ENCODE measurements at places on chromosomes 5 and 9.

GRCh38 chr5:127030259-127031146 lies at the start of gene MARCHF3:
MARCHF3 (minus strand) TSS chr5:127030558; CDS start chr5:126918171, 112,387 bp downstream.
- DNase-seq: peak; percentile 97

DNA sequence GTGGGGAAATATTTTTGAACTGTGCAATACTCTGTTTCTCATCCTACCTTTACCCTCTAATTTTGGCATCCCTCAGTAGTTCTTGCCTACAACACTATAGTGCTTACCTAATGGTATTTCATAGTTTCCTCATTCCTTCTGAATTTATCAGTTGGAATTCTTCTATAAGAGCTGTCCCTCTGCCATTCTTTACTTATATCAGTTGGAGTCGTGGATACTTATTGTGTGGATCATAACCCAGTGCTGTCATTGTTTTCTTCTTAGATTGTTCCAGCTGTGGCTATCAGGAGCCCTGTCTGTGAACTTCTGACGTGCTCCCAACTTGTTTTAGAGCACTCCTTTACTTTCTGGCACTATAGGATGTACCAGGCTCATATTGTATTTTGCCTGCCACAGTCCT lies 146.1 kb upstream of the OTULINL start:
- DNase-seq: no peak

DNA sequence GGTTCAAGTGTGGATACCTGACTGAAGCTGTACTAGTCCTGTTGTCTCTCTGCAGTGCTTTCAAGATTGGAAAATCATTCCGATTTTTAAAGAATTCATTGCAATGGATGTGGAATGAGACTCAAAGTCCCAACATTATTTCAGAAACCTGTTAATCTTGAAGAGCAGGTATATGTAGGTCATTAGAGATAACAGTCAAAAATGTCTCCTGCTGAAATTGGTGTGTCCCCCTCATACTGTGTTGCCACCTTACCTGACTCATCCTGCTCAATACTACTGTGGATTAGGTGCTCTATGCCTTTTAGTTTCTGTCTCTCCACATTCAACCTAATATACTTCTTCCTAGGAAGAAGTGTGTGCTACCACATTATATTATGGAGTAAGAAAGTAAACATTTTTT lies 91.1 kb upstream of the NR3C1 start:
- no peak for DNase-seq

DNA sequence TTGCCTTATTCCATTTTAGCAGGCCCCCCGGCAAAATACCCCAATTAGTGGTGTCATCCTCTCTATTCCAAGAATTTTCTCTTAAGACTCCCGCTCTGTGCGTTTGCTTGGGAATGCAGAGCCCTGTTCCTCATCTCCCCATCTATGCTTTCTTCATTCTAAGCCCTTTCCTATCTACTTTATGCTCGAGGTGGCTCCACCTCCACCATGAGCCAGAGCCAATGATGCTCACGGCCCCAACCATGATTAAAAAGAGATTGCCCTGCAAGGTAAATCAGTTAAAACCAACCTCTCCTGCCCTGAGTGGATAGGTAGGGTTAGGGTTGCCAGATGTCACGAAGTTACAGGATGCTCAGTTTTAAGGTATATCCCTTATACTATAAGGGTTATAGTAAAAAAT lies 677 bp upstream of the TXNDC15 start:
- DNase-seq: no peak

DNA sequence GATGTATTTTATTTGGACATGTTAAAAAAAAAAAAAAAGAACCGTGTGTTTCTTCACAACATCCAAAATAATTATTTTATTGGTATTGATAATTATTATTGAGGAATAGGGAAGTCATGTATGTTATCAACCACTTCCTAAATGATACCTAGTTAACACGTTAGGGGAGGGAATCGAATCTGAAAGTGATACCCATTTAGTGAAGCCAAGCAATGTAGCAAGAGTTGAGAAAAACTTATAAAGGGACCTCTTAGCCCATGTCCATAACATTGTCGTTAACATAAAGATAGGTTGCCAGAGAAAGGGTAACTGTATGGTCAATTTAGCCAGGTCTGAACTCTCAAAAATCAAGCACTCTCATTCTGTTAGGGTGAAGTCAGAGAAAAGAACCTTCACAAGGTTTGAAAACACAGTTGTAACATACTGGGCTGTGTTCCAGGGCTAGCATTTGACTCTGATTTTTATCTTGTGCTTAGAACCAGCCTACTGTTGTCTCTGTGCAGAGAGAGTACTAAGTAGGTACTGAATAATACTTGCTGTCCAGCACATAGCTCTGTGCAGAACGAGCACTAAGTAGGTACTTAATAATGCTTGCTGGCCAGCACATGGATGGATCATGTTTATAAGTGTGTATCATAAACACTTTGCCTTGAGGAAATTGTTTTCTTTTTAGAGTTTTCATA lies 60.4 kb downstream of the GHR start:
- no peak for DNase-seq

DNA sequence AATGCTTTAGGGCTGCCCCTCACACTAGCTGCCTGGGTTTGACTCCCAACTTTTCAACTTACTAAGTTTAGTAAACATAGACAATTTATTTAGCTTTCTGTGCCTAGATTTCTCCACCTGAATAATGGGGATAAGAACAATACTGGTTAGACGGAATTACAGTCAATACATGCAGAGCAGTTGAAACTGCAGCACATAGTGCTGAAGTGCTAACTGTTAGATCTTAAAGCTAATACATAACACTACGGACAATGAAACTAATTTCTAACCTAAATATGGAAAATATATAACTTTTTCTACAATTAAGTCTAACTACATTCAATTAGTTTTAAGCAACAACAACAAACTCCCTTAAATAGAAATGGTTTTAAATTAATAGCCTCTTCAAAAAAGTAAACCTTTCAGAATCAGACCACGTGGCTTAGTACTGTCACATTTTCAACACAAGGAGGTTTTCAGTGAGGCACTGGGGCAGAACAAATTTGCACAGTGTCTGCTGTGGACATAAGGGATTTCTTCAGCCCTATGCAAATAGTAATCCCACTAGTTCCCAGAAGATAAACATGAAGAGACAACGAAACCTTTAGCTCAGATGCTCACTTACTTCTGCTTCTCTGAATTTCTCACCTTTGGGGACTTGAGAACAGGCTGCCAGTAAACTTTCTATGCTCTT lies 293.4 kb downstream of the EDIL3 start:
- no peak for DNase-seq

GRCh38 chr5:119367502-119368237 lies 11.9 kb downstream of the TNFAIP8 start:
- DNase-seq: no peak

DNA sequence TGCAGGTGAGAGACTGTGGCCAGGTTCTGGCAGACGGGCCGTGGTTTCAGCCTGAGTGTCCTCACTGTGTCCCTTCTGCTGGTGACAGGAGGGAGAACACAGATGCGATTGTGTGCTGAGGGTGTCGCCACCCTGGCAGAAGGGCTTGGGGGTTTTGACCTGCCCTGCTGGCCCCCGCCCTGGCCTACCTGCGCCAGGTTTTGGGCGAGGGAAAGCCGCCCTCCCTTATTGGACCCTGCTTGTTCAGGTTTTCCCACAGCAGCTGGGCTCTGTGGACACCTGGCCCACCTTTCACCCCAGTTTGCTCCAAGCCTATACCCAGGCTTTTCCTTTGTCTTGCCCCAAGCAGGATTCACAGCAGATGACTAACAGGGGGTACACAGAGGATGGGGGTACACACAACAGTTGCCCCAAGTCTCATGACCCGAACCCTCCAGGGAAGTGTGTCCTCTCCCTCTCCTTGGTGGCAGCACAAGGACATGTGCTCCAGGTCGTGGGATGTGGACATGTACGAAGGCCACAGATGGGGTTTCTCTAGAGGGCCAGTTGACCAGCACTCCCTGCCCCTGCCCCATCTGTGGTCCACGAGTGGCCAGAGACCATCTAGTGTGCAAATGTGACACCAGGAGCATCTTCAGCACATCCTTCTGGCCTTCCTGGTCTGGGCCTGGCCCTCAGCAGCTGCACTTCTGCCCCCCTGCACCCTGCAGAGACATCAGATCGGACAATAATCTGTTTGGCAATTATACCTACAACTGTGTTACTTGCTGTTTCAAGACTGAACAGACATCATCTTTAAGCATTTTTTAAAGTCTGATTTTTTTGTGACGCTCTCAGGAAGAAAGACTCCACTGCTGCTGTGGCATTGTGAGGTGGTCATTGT lies 265.8 kb upstream of the IRX4 start:
- no peak for DNase-seq

DNA sequence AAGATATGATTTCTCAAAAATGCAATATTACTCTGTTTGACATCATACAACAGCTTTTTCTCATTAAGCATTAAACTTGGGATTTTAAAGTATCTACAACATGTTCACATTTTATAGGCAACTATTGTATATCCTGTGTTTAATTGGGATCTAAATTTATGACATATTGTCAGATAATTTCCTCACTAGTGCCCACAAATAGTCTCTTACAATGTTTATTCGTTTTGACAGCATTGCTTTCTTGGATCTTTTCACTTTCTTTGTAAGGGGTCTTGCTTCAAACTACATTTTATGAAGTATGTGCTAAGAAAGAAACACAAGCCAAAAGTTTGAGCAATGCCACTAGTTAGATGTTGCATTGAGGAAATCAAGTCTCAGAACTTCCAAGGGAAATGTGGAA lies 285.1 kb downstream of the TMEM167A start:
- no peak for DNase-seq

DNA sequence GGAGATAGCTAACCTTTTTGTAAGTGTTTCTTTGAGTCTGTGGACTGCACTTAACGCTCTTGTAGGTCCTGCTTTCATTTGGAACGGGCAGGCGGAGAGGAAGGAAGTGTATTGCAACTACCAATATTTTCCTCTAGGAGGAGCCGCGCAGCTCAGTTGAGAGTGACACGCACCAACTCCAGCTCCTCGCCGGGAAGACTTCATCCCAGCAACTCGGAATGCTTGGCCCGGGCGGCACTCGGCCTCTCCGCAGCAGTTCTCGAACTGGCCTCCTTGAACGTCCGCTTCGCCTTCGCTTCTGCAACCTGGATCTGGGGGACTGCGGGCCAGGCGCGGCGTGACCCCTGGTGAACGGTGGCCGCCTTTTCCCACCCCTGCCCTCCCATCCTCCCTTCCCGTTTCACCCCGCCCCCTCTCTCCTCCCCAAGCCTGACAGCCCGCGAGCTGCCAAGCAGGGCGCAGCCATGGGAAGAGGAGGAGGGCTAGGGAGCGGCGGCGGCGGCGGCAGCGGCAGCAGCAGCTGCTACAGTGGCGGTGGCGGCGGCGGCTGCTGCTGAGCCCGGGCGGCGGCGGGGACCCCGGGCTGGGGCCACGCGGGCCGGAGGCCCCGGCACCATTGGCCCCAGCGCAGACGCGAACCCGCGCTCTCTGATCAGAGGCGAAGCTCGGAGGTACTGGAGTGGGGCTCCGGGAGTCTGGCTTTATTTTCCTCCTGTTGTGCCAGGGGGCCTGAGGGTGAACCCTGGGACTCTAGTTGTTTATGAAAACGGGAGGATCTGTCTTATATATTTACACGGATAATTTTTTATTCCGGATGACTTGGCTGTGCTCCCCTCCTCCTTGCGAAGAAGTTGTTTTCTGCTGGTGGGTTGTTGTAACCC lies at the start of gene GHR:
GHR (plus strand) TSS at position 155 of the 881 bp plus-strand sequence. CDS start 142,436 bp downstream, outside the sequence.
- DNase-seq: peak; percentile 86

DNA sequence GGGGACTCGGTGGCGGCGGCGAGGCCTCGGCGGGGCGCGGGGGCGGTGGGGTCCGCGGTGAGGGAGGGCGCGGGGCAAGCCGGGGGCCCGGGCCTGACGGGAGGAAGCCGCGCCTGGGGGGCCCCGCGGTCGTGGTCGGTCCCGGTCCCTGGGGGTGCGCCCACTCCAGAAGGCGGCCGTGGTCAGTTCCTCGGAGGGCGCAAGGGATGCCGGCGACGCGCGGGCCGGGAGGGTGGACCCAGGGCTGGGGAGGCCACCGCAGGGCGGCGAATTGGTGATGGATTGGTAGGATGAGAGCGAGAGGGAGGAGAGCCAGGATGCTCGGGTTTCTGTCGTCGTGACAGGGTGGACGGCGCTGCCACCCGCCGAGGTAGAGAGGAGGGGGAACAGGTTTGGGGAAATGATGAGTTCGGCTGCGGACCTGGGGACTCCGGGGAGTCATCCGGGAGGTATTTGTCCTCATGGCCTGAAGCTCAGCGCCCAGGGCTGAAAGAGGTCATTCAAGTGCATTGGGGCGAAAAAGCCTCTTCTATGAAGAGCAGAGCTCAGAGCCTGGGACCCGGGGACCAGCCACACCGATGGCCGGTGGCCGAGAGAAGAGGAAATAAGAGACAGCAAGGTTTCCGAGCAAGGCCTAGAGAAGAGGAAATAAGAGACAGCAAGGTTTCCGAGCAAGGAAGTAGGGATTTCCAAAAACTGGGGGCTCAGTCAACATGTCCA lies 557 bp downstream of the GNG10 start:
- DNase-seq: peak; percentile 43

DNA sequence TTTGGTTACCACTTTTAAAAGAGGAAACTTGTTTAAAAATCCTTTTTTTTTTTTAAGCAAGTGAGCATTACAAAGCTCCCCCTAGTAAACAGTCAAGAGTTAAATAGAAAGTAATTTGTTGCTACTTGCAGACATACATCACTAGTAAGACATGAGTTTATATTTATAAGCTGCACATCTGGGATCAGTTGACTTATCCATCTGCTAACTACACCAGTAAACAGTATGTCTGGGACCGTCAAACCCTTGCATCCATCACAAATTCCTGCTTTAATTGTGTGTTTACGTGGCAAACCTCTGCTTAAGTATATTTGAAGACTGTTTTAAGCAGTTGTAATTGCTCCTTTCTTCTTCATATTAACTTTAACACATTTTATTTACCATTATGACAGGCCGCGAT lies 146.8 kb downstream of the EBF1 start:
- DNase-seq: no peak
